ENCODE measurements at places on chromosomes 3 and 15.

- DNase-seq: no peak
Observed at GRCh38 chr15:58179741-58180381, 41.7 kb downstream of the AQP9 start.

DNA sequence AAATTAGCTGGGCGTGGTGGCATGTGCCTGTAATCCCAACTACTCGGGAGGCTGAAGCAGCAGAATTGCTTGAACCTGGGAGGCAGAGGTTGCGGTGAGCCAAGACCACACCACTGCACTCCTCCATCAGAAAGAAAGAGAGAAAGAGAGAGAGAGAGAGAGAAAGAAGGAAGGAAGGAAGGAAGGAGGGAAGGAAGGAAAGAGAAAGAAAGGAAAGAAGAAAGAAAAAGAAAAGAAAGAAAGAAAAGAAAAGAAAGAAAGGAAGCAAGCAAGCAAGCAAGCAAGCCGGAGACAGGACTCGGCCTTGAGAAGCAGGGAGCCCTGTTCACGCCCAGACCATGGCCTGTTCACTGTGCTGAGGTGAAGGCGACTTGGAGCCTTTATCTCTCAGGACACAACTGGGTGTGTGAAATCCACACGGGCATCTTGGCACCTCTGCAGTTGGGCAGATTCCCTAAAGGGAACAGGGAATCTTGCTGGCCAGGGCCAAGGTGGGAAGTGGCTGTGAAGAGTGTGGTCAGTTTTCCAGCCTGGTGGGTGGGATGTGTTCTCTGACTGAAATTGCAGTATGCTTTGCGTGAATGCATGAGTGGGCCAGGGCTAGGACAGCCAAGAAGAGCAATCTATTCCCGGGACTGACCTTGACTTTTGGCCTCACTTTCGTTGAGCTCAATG, 90.3 kb downstream of the CORO2B start:
- DNase-seq: no peak

DNA sequence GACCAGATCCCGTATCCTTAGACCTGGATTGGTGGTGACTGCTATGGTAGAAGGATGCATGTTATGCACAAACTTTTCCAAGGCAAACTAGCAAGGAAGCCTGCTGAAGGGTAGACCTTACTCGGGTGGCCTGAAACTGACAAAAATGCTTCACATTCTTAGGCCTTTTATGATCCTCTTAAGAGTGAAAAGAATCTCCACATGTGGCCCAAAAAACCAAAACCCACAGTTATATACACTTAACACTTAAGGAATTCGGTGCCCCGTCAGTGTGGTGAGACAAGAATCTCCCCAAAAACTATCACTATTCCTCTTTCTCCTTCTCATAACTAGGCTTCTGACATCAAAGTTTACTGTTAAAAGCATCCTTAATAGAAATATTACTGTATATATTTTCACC, 130.1 kb upstream of the SOX2 start:
- DNase-seq: no peak

- no peak for DNase-seq
Observed at GRCh38 chr15:25094519-25094918, 139.7 kb downstream of the SNRPN start.

- DNase-seq: no peak
Observed at GRCh38 chr3:142875583-142876207, 13.2 kb downstream of the PCOLCE2 start.

- DNase-seq: no peak
Observed at GRCh38 chr15:45287390-45287956, 35.4 kb downstream of the SLC28A2 start.

- DNase-seq: no peak
Observed at GRCh38 chr15:38648121-38648843, 83.7 kb upstream of the RASGRP1 start.

- no peak for DNase-seq
Observed at GRCh38 chr3:135000465-135000864, 205.4 kb downstream of the EPHB1 start.
